Esophagus mucosa (tissue), 1 donor: ENCODE measurements at places on chromosomes 2 and 18. TPM values are rescaled to one million over a fixed set of nuclear protein-coding genes. Genes with fewer than 3 reads are reported as not detected.

Gene AGPS
- 38.1 TPM for total RNA-seq

GRCh38 chr18:80178935-80179818 is 68.1 kb downstream of the PARD6G start:
- ATAC-seq: peak; percentile 86

- no peak for ATAC-seq
These were observed 16.4 kb upstream of the LPIN2 start for GRCh38 chr18:3029215-3029952.

- ATAC-seq: no peak
These were observed 552.9 kb downstream of the TDRD15 start for GRCh38 chr2:21676676-21677075.

DNA sequence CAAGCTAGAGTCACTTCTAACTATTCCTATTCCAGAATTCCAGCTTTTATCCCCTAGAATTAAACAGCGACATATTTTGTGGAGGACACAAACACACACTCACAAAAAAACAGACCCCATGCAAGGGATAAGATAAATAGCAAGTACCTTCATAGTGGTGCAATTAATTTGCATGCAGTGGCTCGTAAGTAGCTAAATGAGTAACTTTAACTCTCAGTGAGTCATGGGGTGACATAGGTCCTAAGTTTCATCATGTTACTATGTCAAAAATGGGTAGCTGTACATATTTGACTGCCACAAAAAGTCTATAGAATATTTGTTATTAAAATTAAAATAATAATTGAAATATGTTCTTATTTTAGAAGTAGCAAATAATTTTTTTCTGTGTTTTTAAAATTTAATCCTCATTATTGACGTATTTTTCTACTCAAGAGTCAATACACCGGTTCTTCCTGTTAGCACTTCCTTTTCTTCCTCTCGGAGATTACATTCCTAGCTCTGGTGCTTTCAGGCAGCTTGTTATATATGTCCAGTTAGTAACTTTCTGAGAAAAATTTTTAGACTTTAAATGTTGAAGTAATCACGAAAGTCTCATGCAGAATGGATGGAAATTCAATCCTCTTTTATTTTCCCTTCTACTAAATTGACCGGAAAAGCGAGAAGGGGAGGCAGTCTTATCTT is 247.0 kb downstream of the KCNH7 start:
- peak; percentile 62 for ATAC-seq

- no peak for ATAC-seq
These were observed 437.4 kb downstream of the EPHA4 start for GRCh38 chr2:221134718-221135117.

DNA sequence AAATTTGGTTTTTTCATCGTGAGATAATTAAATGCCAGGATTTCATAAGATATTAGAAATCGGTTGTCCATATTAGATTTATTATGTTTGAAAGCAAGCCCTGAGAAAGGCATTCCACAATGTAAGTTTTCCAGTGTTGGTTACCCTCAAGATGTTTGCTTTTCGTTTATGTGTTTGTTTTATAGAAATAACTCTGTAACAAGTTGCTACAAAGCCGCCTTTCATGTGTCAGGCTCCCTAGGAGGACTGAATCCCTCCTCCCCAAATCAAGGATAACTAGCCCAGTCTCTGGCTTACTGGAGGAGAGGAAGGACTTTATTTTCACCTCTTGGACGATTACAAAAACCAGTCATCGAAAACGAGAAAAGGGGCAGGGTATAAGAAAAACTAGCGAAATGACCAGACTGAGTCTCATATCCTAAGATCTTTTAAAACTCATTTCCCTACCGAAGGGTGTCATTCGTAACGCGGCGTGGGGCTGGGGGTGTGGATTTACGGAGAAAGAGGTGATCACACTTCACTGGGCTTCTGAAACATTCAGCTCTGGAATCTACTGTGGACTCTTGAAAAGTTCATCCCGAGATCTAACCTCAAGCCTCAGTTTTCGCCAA is 1.0 kb upstream of the PEX13 start:
- no peak for ATAC-seq

- no peak for ATAC-seq
These were observed 67.0 kb downstream of the MAP4K3 start for GRCh38 chr2:39370101-39370500.

DNA sequence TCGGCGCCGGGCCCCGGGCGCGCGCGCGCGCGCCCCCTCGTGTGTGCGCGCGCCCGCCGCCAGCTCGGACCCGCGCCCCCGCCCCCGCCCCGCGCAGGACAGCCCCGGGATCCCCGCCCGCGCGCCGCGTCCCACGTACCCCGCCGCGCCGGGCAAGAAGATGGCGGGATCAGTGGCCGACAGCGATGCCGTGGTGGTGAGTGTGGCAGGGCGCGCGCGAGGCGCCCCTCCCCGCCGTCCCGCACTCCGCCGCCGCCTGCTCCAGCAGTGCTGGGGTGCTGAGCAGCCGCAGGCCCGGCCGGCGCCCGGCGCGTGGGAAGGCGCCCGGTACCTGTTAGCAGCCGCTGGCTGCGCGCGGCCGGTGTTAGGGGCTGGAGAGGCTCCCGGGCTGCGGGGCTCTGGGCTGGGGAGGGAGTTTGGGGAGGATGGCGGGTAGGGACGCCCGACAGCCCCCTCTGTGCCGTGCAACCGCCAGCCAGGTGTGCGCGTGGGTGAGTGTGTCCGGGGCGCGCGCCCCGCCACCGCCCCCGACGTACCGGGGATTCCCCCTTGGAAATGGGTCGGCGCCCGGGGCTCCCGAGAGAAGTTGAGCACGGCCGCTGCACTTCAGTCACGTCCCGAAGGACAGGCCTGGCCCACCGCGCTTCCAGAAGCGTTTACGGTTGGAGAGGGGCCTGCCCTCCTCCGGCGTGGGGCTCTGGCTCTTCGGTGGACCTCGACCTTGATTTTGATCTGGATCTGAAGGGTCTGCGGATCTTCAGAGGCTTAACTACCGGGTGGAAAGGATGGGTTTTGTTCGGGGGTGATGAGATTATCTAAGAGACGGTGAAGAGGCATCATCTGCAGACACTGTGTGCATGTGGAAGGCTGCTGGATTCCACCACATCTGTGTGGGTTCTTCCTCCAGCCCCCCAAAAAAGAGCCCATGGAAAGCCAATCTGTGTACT is 697 bp downstream of the LGALSL start:
- ATAC-seq: peak; percentile 53

GRCh38 chr2:79437433-79438267 is 75.2 kb upstream of the CTNNA2 start:
- no peak for ATAC-seq
